Fibroblast of lung (primary cell): ENCODE measurements at places on chromosomes 1 and 21. TPM values are rescaled to one million over a fixed set of nuclear protein-coding genes. Genes with fewer than 3 reads are reported as not detected.

SAMD11 gene
- 3.8 and 7.7 TPM in 2 replicates for total RNA-seq

LORICRIN gene
- total RNA-seq = not detected in 2 replicates

NLRP3 gene
- under 0.01 TPM in 1 of 2 replicates, not detected in the other for total RNA-seq

RGS5 gene
- total RNA-seq = 3.1 and 6.6 TPM in 2 replicates

LMX1A gene
- not detected in 2 replicates for total RNA-seq

EMC1 gene
- total RNA-seq = 46.0 and 78.1 TPM in 2 replicates

- no peak overlapping the region for H3K4me3 ChIP-seq
- no peaks in the 10 kb centered on the region for H3K27me3 ChIP-seq
- H3K36me3 ChIP-seq = no peaks in the 10 kb centered on the region
- DNase-seq = peak; percentile 10
Measured at GRCh38 chr1:245177071-245177900, 22.5 kb downstream of the KIF26B start.

- DNase-seq = peak; percentile 19
- H3K4me1 ChIP-seq = no peaks in the 10 kb centered on the region
- H3K36me3 ChIP-seq = no peaks in the 10 kb centered on the region
Measured at GRCh38 chr1:81559662-81560350, 240.9 kb upstream of the ADGRL2 start.

- peak; percentile 52 for DNase-seq
- peaks cover 2% of the 10 kb centered on the region for H3K4me1 ChIP-seq
- no peak overlapping the region for H3K4me3 ChIP-seq
- no peaks in the 10 kb centered on the region for H3K36me3 ChIP-seq
- H3K27ac ChIP-seq = no peak overlapping the region
- H3K27me3 ChIP-seq = no peaks in the 10 kb centered on the region
Measured at GRCh38 chr1:101371259-101371658, 134.4 kb downstream of the S1PR1 start.

DNA sequence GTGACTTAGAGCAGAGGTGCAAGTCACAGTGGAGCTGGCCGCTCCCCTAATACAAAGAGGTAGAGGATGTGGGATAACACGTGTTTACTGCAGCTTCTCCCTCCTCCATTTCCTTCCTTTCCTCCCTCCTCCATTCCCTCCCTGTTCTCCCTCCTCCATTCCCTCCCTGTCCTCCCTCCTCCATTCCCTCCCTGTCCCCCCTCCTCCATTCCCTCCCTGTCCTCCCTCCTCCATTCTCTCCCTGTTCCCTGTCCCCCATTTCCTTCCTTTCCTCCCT is 124.0 kb downstream of the CRYAA start:
- H3K27ac ChIP-seq = no peak overlapping the region
- H3K4me3 ChIP-seq = no peak overlapping the region
- H3K27me3 ChIP-seq = no peaks in the 10 kb centered on the region
- DNase-seq = no peak
- no peaks in the 10 kb centered on the region for H3K36me3 ChIP-seq

DNA sequence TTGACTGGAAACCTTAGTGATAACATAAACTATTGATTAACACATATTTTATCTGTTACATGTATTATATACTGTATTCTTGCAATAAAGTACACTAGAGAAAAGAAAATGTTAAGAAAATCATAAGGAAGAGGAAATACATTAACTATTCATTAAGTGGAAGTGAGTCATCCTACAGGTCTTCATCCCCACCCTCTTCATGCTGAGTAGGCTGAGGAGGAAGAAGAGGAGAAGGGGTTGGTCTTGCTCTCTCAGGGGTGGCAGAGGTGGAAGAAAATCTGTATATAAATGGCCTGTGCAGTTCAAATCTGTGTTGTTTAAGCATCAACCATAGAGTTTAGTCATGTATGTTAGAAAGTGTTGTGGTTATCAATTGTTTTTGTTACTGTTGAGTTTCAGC is 66.1 kb upstream of the CHODL start:
- no peak for DNase-seq
- H3K4me3 ChIP-seq = no peak overlapping the region
- no peaks in the 10 kb centered on the region for H3K36me3 ChIP-seq
- H3K27me3 ChIP-seq = no peaks in the 10 kb centered on the region

GRCh38 chr21:33537212-33537611 is 4.7 kb downstream of the GART start:
- DNase-seq = no peak
- H3K27me3 ChIP-seq = no peaks in the 10 kb centered on the region
- H3K4me1 ChIP-seq = peaks cover 7% of the 10 kb centered on the region
- no peak overlapping the region for H3K27ac ChIP-seq
- H3K4me3 ChIP-seq = no peak overlapping the region

DNA sequence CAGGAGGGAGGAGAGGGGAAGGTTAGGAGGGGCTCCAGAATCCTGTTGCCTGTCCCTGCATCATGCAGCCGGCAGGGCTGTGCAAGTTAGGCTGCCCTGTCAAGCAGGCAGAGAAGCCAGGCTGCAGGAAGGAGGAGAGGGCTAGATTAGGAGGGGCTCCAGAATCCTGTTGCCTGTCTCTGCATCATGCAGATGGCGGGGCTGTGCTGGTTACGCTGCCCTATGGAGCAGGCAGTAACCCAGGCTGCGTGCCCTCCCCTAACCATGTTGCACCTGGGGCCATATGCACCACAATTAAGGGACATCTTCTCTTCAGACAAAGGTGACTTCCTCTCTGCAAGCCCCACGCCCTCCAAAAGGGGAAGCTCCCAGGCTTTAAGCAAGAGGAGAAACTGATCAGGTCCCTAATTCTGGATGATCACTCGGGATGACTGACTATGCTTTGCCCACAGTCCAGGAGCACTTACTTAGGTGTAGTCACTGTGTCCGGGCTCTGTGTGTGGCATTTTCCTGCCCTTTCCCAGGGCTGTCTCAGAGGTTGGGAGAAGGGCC is 457.4 kb downstream of the SETD4 start:
- no peaks in the 10 kb centered on the region for H3K36me3 ChIP-seq
- no peak overlapping the region for H3K4me3 ChIP-seq
- no peaks in the 10 kb centered on the region for H3K4me1 ChIP-seq

GRCh38 chr1:87393445-87394085 is 64.9 kb downstream of the LMO4 start:
- DNase-seq = no peak
- no peak overlapping the region for H3K27ac ChIP-seq
- H3K4me1 ChIP-seq = no peaks in the 10 kb centered on the region
- no peaks in the 10 kb centered on the region for H3K27me3 ChIP-seq

DNA sequence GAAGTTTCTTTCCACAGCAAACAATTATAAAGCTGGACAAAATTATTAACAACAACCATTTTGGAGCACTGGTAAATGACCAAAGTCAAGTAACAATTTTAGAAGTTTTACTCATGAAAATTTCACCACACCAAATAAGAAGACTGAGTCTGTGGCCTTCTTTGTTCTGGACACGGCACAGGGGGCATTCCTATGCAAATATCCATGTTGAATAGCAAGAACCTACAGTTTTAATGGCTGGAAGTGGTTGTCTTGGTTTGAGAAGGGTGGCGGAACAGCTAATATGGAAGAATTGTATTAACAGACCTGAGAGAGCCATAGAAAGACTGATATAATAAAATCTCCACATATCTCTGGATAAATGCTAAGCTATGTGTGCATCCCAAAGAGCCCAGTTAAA is 29.4 kb upstream of the GADD45A start:
- H3K27me3 ChIP-seq = peaks cover 1% of the 10 kb centered on the region
- DNase-seq = no peak
- no peaks in the 10 kb centered on the region for H3K36me3 ChIP-seq

DNA sequence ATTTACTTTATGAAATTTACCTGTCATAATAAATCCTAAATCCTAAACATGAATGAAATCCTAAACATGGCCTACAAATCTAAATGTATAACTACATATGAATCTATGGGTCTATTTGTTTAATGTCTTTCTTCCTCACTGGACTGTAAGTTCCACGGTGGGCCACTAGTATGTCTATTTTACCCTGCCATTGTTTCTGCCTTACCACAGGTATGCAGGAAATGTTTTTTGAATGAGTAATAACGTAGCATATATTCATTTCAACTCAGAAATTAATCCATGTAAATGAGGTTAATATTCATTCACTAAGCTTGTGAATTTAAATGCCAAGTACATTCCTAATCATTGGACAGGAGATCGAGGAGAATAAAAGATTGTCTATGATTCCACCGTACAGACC is 35.3 kb downstream of the B3GALNT2 start:
- H3K4me3 ChIP-seq = no peak overlapping the region
- no peaks in the 10 kb centered on the region for H3K36me3 ChIP-seq
- H3K27me3 ChIP-seq = no peaks in the 10 kb centered on the region
- H3K27ac ChIP-seq = no peak overlapping the region
- H3K4me1 ChIP-seq = no peaks in the 10 kb centered on the region
- DNase-seq = peak; percentile 90

DNA sequence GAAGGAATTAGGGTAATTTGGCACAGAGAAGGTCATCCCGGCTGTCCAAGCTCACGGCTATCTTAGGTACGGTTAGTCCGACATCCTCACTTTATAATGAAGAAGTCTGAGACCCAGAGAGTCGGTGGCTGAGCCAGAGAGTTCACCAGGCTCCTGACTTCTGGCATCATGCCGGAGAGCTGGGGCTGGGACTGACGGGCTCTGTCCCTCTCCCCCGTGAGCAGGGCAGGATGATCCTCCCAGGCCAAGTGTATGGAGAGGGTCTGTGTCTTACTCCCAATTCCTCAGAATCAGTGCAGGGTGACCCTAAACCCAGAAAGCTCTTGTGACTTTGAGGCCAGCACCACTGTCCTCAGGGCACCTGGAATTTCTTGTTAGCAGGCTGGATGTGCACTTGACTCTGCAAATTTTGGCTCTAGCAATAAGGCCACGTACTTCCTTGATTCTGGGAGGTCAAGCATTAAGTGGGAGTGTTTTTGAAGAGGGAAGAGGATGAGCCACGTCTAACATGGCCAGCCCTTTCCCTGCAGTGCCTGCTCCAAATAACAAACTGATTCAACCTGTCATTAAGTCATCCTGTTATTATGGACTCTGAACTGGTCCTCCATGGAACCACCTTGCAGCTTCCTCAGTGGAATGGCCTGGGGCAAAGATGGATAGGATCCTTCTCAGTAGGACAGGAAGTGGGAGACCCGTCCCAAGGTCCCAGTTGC is 20.8 kb upstream of the BTG2 start:
- no peak for DNase-seq
- H3K27me3 ChIP-seq = peaks cover 35% of the 10 kb centered on the region
- peaks cover 2% of the 10 kb centered on the region for H3K4me1 ChIP-seq
- no peaks in the 10 kb centered on the region for H3K36me3 ChIP-seq
- H3K27ac ChIP-seq = no peak overlapping the region
- H3K4me3 ChIP-seq = no peak overlapping the region

DNA sequence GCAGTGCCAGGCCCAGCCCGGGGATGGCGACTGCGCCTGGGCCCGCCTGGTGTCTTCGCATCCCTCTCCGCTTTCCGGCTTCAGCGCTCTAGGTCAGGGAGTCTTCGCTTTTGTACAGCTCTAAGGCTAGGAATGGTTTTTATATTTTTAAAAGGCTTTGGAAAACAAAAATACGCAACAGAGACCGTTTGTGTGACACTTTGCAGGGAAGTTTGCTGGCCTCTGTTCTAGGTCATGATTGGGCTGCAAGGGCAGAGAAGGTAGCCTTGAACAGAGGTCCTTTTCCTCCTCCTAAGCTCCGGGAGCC is 719 bp downstream of the SOD1 start:
- peaks cover 2% of the 10 kb centered on the region for H3K36me3 ChIP-seq
- no peaks in the 10 kb centered on the region for H3K4me1 ChIP-seq
- DNase-seq = peak; percentile 30
- H3K27ac ChIP-seq = peak overlapping the region; percentile 91
- H3K4me3 ChIP-seq = peak overlapping the region; percentile 84

DNA sequence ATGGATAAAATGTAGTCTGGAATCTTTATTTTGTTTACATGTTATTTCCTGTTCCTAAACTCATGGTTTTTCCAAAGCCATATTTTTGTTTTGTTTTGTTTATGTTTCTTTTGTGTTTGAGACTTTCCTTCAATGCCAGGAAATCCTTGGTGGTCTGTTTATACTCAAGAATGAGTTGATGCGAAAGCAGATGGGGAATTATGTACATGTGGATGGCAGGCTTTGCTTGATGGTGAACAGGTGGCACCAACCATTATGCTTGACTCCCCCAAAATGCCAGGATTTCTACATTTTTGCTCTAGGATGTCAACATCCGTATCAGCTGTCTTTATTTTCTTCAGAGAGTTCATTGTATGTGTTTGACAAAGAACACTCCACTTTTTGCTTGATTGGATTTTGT is 448.5 kb downstream of the PRDM2 start:
- DNase-seq = no peak
- no peaks in the 10 kb centered on the region for H3K36me3 ChIP-seq
- H3K27ac ChIP-seq = no peak overlapping the region
- no peak overlapping the region for H3K4me3 ChIP-seq
- H3K4me1 ChIP-seq = no peaks in the 10 kb centered on the region

- no peaks in the 10 kb centered on the region for H3K36me3 ChIP-seq
- no peaks in the 10 kb centered on the region for H3K27me3 ChIP-seq
- H3K4me3 ChIP-seq = no peak overlapping the region
- H3K4me1 ChIP-seq = no peaks in the 10 kb centered on the region
- H3K27ac ChIP-seq = no peak overlapping the region
Measured at GRCh38 chr1:43305926-43306687, 5.3 kb downstream of the TIE1 start.

DNA sequence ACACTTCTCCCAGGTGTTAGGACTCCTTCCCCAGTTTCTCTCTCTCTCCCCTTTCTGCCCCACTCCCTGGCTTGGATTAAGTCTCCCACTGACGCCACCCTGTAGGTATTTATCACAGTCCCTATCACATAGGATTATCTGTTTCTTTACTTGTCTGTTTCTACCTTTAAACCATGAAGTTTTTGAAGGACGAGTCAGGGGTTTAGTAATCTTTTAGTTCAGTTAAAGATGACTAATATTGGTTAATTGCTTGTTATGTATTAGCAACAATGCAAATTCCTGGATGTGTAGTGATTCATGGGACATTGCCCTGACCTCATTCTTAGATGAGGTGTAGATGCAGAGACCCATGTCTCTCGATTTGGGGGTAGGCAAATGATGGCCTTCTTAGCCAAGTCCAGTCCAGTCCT is 6.4 kb downstream of the LAMC1 start:
- peak overlapping the region; percentile 15 for H3K4me3 ChIP-seq
- peak; percentile 24 for DNase-seq
- no peaks in the 10 kb centered on the region for H3K27me3 ChIP-seq
- H3K27ac ChIP-seq = peak overlapping the region; percentile 61

GRCh38 chr1:204714861-204715511 is 29.4 kb upstream of the LRRN2 start:
- peaks cover 40% of the 10 kb centered on the region for H3K27me3 ChIP-seq
- H3K4me1 ChIP-seq = no peaks in the 10 kb centered on the region
- no peak for DNase-seq
- H3K4me3 ChIP-seq = no peak overlapping the region

DNA sequence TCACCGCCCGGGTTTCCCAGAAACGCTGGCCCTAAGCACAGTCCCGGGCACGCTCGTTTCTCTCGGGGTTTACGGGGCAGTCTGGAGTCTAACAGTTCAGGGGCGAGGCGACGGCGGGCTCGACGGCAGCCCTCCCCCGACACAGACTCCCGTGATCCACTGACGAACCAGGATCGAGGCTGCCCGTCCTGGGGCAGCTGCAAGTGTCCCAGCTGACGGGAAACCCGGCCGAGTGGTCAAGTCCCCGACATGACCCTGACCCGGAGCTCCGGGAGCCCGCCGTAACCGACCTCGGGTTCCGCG is 494 bp downstream of the UBE2J2 start:
- peaks cover 20% of the 10 kb centered on the region for H3K4me1 ChIP-seq
- no peak for DNase-seq
- peaks cover 6% of the 10 kb centered on the region for H3K36me3 ChIP-seq
- H3K4me3 ChIP-seq = peak overlapping the region; percentile 96
